ENCODE measurements at places on chromosomes 3 and 15. TPM values are rescaled to one million over a fixed set of nuclear protein-coding genes. Genes with fewer than 3 reads are reported as not detected.

- no peak for DNase-seq
- H3K4me1 ChIP-seq: no peaks in the 10 kb centered on the region
- H3K27ac ChIP-seq: no peak overlapping the region
- H3K27me3 ChIP-seq: no peaks in the 10 kb centered on the region
- no peaks in the 10 kb centered on the region for H3K36me3 ChIP-seq
Observed at GRCh38 chr3:159126261-159127020, 324.6 kb downstream of the MFSD1 start.

The DUOX2 gene
- not detected for total RNA-seq

The GPR87 gene
- total RNA-seq: not detected

The DNAJC13 gene
- total RNA-seq: 29.4 TPM

- peak; percentile 32 for DNase-seq
- H3K4me3 ChIP-seq: no peak overlapping the region
- H3K27ac ChIP-seq: no peak overlapping the region
- peaks cover 20% of the 10 kb centered on the region for H3K4me1 ChIP-seq
- peaks cover 3% of the 10 kb centered on the region for H3K36me3 ChIP-seq
Observed at GRCh38 chr3:63937661-63938651, 25.8 kb upstream of the SCAANT1 start.

DNA sequence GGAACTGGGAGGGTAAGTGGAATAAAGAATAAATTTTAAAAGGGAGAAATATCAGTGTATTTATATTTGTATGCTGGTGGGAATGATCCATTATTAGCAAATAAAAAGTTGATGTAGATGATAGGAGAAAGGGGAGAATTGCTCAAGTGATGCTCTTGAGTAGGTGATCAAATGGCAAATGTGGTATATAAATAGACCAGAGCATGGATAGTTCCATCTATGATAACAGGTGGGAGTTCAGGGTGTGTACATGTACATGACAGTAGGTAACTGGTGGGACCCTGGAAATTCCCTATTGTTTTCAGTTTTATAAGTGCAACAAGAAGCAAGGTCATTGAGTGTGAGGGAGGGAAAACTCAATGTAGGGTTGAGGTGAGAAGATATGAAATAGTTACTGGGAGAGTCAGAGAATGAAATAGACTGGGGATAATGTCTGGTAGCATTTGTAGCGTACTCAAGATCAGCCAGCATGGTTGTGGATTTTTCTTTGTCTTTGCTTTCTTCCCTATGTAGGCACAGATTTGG lies 31.3 kb upstream of the EBLN2 start:
- DNase-seq: no peak
- H3K4me1 ChIP-seq: peaks cover 33% of the 10 kb centered on the region
- no peaks in the 10 kb centered on the region for H3K27me3 ChIP-seq

- H3K4me3 ChIP-seq: no peak overlapping the region
- DNase-seq: no peak
- peaks cover 15% of the 10 kb centered on the region for H3K4me1 ChIP-seq
Observed at GRCh38 chr3:45800611-45801010, 4.3 kb upstream of the SLC6A20 start.

The ERICH6 gene
- total RNA-seq: not detected

- no peaks in the 10 kb centered on the region for H3K36me3 ChIP-seq
- H3K27ac ChIP-seq: no peak overlapping the region
- no peaks in the 10 kb centered on the region for H3K4me1 ChIP-seq
- no peak overlapping the region for H3K4me3 ChIP-seq
Observed at GRCh38 chr3:188701485-188701969, 470.2 kb upstream of the TPRG1 start.

DNA sequence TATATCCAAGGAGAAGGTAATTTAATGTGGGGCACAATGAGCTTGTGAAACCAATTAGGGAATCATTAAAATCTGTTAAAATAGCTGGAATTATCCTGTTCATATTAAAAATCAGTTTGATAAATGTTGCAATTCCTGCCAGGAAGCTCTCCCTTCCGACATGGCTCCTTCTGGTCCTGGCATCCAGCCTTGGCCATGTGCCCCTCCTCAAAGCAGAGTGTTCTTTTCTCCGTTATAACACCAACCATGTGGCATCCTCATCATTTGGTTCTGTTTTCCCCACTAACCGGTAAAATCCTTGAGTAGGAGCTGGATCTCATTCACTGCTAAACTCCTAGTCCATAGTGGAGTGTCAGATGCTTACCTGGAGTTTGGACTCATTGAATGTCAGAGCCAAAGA lies 127.2 kb downstream of the ARNT2 start:
- no peak for DNase-seq
- no peak overlapping the region for H3K27ac ChIP-seq
- no peaks in the 10 kb centered on the region for H3K27me3 ChIP-seq
- H3K4me1 ChIP-seq: no peaks in the 10 kb centered on the region
- no peak overlapping the region for H3K4me3 ChIP-seq

- no peak overlapping the region for H3K27ac ChIP-seq
- no peak for DNase-seq
- H3K27me3 ChIP-seq: no peaks in the 10 kb centered on the region
- no peaks in the 10 kb centered on the region for H3K4me1 ChIP-seq
Observed at GRCh38 chr3:49826016-49826415, 12.3 kb upstream of the UBA7 start.

The TCAIM gene
- 8.5 TPM for total RNA-seq

The ITIH1 gene
- not detected for total RNA-seq

- H3K36me3 ChIP-seq: no peaks in the 10 kb centered on the region
- no peaks in the 10 kb centered on the region for H3K27me3 ChIP-seq
- peaks cover 14% of the 10 kb centered on the region for H3K4me1 ChIP-seq
- H3K4me3 ChIP-seq: no peak overlapping the region
- DNase-seq: no peak
- H3K27ac ChIP-seq: no peak overlapping the region
Observed at GRCh38 chr3:197030379-197031314, 1.0 kb upstream of the MELTF start.

The CATSPER2 gene
- total RNA-seq: 6.3 TPM

GRCh38 chr3:83454353-83454752 lies 1504.4 kb upstream of the CADM2 start:
- no peak overlapping the region for H3K27ac ChIP-seq
- H3K4me1 ChIP-seq: no peaks in the 10 kb centered on the region
- DNase-seq: no peak

The HIGD2B gene
- total RNA-seq: not detected

DNA sequence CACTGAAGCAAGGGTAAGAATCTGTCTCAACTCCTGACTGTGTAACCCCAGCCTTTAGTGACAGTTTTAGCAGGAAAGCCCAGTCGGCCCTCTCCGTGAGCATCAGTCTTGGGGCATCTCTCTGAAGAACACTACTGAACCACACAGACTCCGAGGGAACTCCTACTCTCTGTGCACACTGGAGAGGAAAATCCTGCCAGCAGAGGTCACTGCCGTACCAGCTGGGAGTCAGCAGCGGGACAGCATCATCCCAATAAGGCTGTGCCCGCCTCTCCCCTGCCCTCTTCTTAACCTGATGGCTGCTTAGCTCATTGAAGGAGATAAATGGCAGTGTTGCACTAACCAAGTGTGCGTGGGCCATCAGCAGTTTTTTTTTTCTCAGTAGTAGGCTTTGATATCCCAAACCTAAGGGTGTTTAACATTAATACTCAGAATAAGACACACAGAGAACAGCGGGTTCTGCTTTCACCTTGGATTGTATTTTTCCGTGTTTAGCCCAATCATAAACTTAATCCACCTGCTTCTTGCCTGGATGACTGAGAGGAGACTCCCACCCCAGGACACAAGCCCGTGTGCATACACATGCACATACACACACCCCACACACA lies 26.6 kb upstream of the RASA2 start:
- H3K4me3 ChIP-seq: no peak overlapping the region
- no peaks in the 10 kb centered on the region for H3K27me3 ChIP-seq

The ATP13A5 gene
- total RNA-seq: not detected

- no peak overlapping the region for H3K4me3 ChIP-seq
- peaks cover 5% of the 10 kb centered on the region for H3K27me3 ChIP-seq
- no peak overlapping the region for H3K27ac ChIP-seq
- no peaks in the 10 kb centered on the region for H3K36me3 ChIP-seq
- no peaks in the 10 kb centered on the region for H3K4me1 ChIP-seq
Observed at GRCh38 chr3:134345202-134345601, 29.0 kb downstream of the AMOTL2 start.

GRCh38 chr3:99012051-99012450 lies 110.6 kb upstream of the DCBLD2 start:
- H3K4me3 ChIP-seq: no peak overlapping the region
- no peaks in the 10 kb centered on the region for H3K36me3 ChIP-seq
- H3K27ac ChIP-seq: no peak overlapping the region
- no peaks in the 10 kb centered on the region for H3K4me1 ChIP-seq
- no peaks in the 10 kb centered on the region for H3K27me3 ChIP-seq

The ZBTB11 gene
- total RNA-seq: 75.1 TPM

DNA sequence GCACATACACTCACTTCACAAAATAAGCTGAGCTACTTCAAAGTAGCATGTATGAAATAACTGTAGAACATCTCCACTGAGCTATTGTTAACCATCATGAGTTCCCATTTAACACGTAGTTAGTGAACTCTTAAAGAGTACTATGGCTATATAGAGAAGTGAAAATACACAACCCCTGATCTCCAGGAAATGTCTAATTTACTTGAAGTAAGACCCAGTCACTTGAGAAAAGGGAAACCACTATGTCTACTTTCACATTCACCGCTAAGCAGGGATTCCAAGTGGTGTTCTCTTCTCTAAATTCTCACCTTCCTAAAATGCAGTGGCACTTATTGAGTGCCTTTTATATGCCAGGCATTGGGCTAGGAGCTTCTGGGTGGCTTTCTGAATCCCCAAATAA lies 35.0 kb upstream of the COLQ start:
- peaks cover 15% of the 10 kb centered on the region for H3K4me1 ChIP-seq
- DNase-seq: no peak
- H3K36me3 ChIP-seq: peaks cover 15% of the 10 kb centered on the region
- peak overlapping the region; percentile 55 for H3K27ac ChIP-seq
- H3K27me3 ChIP-seq: no peaks in the 10 kb centered on the region

The ZFAND6 gene
- total RNA-seq: 94.7 TPM

DNA sequence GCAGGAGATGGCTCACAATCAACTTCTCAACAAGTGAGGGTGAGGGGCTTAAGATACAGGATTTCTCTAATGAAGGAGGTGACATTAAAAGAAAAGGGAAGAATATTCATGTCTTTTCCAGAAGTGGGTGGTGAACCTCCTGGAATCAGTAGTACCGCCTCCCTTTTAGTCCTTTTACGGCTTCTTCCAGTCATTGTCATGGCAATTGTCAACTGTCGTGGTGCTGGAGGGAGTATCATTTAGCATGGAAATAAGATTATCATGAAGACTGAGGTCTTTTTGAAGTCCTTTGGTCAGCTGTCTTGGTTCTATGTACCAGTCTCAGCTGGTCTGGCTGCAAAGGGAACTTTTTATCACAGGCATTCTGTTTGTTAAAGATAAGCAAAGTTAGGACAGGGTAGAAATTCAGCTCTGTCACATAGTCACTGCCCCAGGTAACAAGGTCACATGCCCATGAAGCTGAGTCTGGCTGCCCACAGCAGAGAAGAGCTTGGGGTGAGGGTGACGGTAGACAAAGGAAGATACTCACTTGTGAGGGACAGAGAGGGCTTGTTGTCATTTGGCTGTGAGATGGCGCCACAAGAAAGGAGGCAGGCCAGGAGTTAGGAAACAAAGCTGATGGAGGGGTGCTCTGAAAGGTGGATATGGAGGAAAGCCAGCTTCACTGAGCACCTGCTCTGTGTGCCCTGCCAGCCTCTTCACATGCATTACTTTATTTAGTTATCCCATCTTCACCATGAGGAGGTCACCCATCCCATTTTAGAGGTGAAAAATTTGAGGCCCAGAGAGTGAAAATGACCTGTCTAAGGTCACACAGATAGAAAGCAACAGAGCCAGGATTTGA lies 228.2 kb upstream of the TRIM42 start:
- no peak for DNase-seq
- peaks cover 2% of the 10 kb centered on the region for H3K27me3 ChIP-seq
- no peak overlapping the region for H3K4me3 ChIP-seq
- H3K36me3 ChIP-seq: no peaks in the 10 kb centered on the region
- H3K4me1 ChIP-seq: no peaks in the 10 kb centered on the region

GRCh38 chr15:75136118-75136517 lies 65.6 kb upstream of the C15orf39 start:
- H3K4me1 ChIP-seq: peaks cover under 1% of the 10 kb centered on the region
- no peak overlapping the region for H3K27ac ChIP-seq
- no peaks in the 10 kb centered on the region for H3K36me3 ChIP-seq
- DNase-seq: no peak
- H3K4me3 ChIP-seq: no peak overlapping the region

GRCh38 chr3:133330065-133330464 lies 69.8 kb upstream of the BFSP2 start:
- H3K4me1 ChIP-seq: no peaks in the 10 kb centered on the region
- DNase-seq: no peak
- no peaks in the 10 kb centered on the region for H3K36me3 ChIP-seq
- no peak overlapping the region for H3K4me3 ChIP-seq
- no peaks in the 10 kb centered on the region for H3K27me3 ChIP-seq
- no peak overlapping the region for H3K27ac ChIP-seq

DNA sequence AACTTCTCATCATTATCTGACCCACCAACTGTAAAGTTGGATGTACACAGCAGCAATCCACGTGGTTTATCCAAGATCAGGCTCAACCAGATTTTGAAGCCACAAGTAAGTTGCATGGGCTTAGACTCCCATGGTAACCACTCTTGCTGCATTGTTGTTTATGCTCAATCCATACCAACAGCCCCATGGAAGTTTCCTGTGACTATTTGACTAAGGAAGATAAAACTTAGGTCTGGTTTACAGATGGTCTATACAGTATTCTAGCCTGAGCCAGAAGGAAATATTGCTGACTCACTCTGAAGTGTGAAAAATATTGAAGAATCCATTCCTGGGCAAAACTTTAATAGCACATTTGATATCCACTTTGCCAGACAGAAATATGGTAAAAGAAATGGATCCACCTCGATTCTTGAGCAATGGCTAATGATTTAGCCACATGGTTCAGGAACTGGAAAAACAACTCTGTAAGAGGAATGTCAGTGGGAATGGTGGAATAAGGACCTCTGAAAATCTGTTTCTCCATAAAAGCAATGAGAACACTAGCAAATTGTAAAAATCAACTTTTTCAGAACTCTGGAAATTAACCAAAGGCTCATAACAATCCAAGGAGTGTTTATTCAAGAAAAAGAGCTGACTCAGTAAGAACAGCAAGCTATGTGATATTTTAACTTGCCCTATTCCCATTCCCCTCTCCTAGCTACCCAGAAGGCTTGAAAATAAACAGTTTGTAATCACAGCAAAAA lies 162.9 kb upstream of the STT3B start:
- H3K4me1 ChIP-seq: no peaks in the 10 kb centered on the region
- no peak for DNase-seq
- H3K4me3 ChIP-seq: no peak overlapping the region
- no peaks in the 10 kb centered on the region for H3K36me3 ChIP-seq

All from CD4-positive, CD25-positive, alpha-beta regulatory T cell (primary cell).